Dermis blood vessel endothelial cell (primary cell): ENCODE measurements at places on chromosomes 1 and 21.

GRCh38 chr1:54462597-54463258, 56.5 kb upstream of the SSBP3 start:
- no peak for DNase-seq

GRCh38 chr1:91226741-91227140, 177.9 kb downstream of the HFM1 start:
- DNase-seq: no peak

DNA sequence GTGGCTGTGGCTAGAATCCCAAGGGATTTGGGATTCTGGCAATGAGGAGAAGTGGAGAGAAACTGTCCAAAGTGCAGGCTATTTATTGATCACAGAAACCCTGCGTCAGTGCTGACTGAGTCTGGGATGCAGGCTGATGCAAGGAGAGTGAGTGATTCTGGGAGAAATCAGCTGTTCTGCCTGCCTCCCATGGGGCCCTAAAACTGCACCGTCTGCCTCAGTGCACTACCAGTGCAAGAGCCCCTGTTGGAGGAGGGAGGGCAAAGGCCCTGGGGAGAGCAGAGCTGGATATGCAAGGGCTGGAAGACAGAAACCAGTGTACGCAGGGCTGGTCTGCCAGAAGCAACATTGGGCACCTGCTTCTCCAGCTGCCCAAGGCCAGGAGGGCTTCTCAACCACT, 42.6 kb downstream of the C1orf198 start:
- no peak for DNase-seq

GRCh38 chr21:42474043-42474831, 21.8 kb downstream of the RSPH1 start:
- peak; percentile 43 for DNase-seq

GRCh38 chr1:84442256-84442655, 36.8 kb upstream of the RPF1 start:
- DNase-seq: peak; percentile 90

DNA sequence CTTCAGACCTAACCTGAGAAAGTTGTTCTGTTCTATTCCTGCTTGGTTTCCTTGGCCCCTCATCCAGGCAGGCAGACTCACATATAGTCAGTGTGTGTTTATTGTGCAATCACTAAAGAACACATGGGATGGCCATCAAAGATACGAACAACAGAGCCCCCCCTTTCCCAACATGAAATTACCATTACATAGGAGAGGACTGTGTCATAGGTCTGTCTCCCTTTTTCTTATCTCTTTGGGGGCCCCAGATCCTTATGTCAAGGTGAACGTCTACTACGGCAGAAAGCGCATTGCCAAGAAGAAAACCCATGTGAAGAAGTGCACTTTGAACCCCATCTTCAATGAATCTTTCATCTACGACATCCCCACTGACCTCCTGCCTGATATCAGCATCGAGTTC, 21.6 kb downstream of the SYT11 start:
- DNase-seq: no peak

- no peak for DNase-seq
These were observed 70.0 kb downstream of the FAAP20 start for GRCh38 chr1:2124446-2125198.

GRCh38 chr21:25496825-25497482, 110.3 kb downstream of the MRPL39 start:
- no peak for DNase-seq
